ENCODE measurements at places on chromosomes 1 and 21. TPM values are rescaled to one million over a fixed set of nuclear protein-coding genes. Genes with fewer than 3 reads are reported as not detected.
A peak's percentile ranks its signal among the peaks of the same experiment; 100 is the strongest.

DNA sequence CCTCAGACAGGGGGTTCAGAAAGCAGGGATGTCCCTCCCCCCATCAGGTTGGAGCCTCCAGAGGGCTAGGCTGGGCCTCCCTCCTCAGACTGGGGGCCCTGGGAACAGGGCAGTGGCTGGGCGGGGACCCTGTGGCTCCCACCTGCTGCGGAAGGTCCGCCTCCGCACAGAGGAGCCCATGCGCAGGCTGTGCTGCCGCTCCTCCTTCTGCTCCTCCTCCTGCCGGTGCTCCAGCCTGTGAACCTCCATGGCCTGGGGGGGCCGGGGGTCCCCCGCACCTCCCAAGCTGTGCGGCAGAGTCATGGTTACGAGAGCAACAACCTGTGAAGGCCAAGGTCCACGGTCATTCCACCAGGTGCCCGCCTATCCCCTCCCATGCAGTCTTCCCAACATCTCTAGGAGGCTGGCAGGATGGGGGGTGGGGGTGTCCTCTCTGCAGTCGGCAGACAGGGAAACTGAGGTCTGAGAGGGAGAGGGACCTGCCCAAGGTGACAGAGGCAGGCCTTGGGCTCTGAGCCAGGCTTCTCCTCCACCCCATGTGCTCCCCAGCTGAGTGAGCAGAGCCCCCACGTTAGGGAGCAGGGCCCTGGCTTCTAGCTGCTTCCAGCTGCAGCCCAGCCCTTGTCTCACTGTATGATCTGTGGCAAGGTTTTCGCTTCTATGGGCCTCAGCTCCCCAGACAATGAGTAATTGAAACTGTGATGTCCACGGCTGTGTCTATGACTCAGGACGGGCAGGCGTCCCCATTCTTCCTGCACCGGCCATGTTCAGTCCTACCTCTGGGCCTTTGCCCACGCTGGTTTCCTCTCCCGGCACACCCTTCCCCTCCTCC, 3.4 kb downstream of the MYOM3 start:
- DNase-seq, result no peak

DNA sequence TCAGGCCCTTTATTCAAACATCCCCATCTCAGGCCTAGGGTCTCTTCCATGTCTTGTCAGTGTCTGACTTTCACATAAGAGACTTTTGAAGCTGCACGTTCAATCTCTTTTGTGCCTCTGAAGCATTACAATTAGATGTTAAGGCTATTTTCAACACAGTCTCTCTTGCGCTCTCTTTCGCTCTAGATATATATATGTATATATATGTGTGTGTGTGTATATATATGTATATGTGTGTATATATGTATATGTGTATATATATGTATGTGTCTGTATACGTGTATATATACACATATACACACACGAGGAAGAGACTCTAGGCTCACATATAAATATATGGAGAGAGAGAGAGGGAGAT, 162.5 kb upstream of the RNPC3 start:
- no peak for DNase-seq

DNA sequence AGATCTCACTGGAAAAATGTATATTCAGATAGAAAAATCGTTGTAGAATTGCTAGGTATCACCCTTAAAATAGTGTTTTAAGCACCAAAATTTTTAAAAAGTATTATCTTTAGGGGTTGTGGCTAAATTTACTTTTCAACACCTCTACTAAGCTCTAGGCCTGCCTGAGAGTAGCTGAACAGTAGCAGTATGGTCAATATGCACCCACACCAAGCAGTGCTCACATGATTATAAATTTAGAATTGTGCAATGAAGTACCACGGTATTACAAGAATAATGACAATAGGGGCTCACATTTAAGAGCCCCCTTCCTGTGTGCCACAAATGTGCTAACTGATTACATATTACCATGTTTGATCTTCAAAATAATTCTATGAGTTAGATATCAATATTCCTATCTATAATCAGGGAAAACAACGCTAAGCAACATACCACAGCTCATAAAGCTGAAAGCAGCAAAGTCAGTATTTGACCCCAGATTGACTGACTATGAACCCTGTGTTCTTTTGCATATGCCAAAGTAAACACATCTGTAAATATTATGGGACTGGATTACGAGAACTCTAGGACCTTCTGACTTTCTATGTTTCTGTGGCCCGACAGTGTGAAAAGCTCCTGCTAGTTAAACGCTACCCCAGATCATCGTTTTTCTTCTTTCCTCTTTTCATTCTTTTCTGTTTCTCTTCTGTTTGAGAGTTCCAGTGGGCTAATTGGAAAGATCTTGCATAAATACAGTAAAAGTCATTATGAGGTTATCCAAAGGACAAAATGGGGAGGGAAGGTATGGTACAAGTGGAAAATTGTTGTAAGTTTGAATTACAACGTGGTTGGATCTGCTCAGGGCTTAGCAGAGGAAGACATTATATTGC, 201.1 kb upstream of the C1orf87 start:
- no peak for DNase-seq

DNA sequence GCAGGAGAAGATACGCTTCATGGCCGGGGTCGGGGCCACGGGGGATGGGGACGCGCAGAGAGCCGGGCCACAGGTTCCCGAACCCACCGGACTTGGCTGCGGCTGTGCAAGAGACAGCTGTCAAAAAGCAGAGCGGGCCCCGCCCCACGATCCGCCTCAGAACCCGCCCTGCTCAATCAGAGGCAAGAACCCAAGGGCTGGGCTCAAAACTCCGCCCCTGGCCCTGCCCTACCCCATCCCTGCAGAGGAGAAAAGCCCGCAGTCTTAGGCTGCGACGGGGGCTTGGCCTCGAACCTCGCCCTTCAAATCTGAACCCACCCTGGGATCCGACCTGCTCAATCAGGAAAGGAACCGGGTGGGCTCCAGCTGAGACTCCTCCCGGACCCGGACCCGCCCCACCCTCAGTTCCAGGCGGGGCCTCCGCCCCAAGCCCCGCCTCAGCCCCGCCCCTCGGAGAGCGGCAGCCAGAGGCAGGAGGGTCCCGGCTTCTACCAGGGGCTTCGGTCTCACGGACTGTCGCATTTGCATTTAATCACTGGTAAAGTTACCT, at the start of gene ANKRD35:
Gene ANKRD35, minus strand, starts transcription at position 129 of the 550 bp plus-strand sequence. Its CDS starts 108 bp downstream, at position 21.
- peak; percentile 87 for DNase-seq

DNA sequence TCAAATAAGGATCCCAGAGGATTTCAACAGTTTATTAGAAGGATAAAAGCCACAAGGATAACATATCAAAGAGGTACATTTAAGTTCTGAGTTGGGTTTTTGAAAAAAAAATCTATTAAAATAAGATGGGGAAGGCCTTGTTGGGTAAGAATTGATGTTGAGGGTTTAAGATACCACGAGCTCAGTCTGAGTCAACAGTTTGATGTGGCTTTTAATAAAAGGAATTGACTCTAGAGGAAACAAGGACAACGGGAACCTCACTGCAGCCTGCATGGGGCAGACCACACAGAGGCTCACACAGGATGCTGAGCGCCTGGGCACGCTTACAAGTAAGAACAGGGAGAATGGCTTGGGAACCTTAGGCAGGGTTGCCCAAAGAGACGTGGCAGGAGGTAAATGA, 107.5 kb downstream of the TIAM1 start:
- DNase-seq, result no peak

DNA sequence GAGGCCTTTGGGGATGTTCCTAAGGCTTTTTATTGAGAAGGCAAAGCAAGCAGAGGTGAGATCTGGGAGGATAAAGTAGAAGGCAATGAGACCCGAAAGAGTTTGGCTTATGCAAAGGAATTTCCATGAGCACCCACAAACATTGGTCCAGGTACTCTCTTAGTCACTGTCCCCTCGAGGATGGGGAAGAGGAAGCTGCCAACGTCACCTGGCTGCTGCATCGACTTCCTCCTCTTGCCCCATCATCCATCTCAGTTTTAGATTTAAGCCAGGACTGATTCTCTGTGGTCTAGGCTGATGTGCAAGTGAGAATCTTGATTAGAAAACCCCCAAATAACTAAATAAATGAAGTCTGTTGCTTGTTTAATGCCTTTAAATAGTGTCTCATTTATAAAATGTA, 28.7 kb downstream of the RUNX1 start:
- DNase-seq, result no peak

DNA sequence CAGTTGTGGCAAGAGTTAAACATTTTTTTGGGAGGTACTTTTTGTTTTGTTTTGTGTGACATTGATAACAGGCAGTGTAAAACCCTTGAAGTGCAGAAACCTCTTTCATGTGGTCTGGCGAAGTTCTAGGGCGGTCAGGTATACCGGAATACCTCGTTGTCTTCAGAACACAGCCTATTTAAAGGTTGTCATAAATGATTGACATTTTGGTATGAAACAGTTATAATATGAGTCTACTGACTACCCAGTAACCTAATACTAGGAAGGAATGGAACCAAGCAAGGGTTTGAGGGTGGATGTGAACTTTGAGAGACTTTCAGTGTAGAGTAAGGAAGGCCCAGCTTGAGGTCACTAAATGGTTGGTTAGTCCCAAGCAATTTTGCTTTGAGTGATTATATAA, 40.5 kb downstream of the PATJ start:
- DNase-seq, result no peak

DNA sequence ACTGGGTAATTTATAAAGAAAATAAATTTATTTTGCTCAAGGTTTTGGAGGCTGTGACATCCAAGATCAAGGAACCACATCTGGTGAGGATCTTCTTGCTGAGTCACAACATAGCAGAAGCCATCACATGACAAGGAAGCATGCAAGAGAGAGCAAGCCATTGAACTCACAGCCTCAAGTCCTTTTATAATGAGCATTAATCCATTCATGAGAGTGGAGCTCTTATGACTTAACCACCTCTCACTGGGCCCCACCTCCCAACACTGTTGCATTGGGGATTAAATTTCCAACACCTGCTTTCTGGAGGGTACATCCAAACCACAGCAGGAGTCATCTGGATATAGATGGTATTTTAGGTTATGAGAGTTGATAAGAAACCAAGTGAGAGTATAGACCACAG, 20.6 kb upstream of the EGLN1 start:
- DNase-seq, result no peak

- DNase-seq, result no peak
These were observed 286.9 kb upstream of the USP25 start for GRCh38 chr21:15442743-15443469.

CD1B gene
- not detected for total RNA-seq
